ENCODE measurements at places on chromosomes 1 and 21.
A peak's percentile ranks its signal among the peaks of the same experiment; 100 is the strongest.

GRCh38 chr1:228860911-228861831 is 125.9 kb downstream of the RHOU start:
- DNase-seq: peak; percentile 67

GRCh38 chr1:29202584-29203340 is 21.1 kb upstream of the SRSF4 start:
- peak; percentile 91 for DNase-seq

DNA sequence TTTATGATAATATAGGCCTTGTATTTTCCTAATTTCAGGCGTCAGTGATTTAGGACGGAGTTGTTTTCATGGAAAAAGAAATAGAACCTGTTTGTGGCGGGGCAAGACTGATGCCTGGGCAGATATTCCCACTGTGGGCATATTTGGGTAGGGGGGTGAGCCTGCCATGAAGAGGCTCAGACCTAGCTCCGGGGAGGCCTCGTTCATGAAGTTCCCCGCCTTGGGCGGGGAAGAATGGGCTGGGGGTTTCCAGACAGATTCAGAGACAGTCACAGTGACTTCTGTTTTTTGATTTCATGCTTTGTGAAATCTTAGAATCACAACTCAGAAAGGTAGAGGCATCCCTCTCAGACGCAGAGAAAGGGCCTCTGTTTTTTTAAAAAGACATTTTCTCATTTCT is 36.1 kb downstream of the RUNX3 start:
- DNase-seq: no peak

- no peak for DNase-seq
Measured at GRCh38 chr1:53573522-53573921, 114.3 kb downstream of the DMRTB1 start.

DNA sequence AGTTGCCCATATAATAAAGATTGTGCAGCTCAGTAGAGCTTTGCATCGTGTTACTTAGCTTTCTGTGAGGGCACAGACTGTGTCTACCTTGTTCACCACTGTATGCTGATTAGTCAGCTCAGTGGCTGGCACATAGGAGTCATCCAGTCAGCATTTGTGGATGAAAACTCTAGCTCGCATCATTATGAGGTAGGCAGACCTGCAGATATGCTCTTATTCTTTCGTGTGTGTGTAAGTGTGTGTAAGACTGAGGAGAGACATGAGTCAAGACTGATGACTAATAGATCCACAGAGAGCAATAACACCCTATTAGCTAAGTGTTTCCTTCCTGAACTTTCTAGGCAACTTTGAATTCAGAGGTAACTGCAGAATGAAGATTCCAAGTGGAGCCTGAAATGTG is 17.1 kb downstream of the TTF2 start:
- peak; percentile 82 for DNase-seq

GRCh38 chr1:176745945-176746344 is 283.0 kb downstream of the PAPPA2 start:
- DNase-seq: no peak

DNA sequence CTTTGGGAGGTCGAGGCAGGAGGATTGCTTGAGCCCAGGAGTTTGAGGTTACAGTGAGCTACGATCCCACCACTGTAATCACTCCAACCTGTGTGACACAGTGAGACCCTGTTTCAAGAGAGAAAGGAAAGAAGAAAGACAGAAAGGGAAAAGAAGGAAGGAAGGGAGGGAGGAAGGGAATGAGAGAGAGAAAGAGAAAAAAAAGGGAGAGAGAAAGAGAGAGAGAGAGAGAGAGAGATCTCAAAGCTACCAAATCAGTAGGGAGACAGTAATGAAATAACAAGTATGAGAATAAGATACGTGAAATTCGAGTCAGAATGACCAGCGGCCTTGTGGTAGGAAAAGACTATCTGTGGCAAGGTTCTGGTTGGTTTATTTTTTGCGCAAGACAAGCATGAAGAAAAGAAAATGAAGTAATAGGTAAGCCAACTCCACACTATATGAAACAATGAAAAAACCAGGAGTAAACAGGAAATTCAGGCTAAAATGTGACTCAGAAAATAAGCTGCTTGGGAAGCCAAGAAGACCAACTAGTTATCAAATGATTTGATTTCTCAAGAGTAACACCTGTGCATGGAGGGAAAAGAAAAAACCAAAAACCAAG is 8.9 kb downstream of the MTF1 start:
- DNase-seq: no peak

DNA sequence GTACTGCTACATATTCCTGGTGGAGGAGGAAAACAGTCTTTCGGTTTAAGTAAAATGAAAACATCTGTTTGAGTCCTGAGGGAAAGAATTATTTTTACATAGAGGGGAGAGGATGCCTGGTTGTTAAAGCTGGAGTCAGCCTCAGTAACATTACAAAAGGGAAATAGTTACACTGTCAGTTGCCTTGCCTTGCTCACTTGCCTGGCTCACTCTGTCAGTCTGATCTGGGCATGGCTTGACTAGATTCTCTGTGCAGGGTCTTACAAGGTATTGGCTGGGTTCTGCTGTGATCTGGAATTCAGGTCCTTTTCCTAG is 8.4 kb upstream of the UBE2U start:
- no peak for DNase-seq

DNA sequence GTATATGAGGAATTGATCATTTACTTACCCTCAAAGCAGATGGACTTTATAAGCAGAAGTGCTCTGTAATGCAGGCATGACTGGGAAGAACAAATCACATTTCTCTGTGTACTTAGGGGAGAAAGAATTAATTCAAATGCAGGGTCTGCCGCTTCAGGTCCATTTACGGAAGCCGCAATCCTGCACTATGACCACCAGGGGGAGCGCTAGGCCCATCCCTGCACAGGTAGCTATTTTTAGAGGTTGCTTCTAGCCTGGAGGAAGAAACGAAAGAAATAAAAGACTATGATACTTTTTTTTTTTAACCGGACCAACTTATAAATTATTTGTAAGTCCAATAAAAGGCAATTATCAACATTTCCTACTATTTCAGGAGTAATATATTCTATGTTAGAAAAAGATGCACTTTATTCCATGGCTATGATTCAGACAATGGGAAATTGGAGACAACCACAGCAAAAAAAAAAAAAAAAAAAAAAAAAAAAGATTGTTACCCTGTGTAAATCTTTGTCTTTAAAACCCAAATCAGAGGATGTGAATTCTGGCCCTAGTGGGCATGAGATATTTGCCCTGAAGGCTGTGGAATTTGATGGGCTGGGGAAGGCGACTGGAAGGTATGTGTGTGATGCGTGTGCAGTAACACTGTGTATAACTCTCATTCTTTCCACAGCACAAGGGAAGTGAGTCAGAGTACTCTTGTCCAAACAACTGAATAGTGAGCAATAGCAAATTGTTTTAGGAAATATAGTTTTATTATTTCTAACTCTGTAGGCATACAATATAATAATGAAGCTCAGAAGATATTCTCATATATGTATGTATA is 12.9 kb upstream of the FYB2 start:
- peak; percentile 91 for DNase-seq

DNA sequence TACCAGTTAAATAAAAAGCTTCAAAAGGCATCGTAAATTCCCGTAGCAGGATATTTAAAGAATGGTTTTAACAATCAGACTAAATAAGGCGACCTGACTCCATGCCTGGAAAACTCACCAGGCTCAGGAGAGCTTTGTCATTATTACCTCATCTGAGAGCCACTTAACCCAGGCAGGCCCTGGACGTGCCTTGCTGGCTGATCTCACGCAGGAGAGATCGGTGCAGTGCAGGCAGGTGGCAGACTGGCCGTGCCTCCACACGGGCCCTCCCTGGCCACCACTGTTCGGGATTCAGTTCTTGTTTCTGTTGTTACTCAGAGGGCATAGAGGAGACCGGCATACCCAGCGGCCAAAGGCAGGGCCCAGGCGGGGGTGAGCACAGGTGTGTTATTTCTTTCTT is 6.4 kb downstream of the MT1HL1 start:
- DNase-seq: no peak

GRCh38 chr21:29298348-29299045 is at the start of gene BACH1:
Gene BACH1 (plus strand): TSS chr21:29298922. CDS start chr21:29321281, 22,359 bp downstream.
- peak; percentile 52 for DNase-seq

GRCh38 chr1:38341694-38342093 is 295.1 kb upstream of the POU3F1 start:
- DNase-seq: no peak

GRCh38 chr1:84538599-84538998 is 32.2 kb upstream of the GNG5 start:
- DNase-seq: no peak

DNA sequence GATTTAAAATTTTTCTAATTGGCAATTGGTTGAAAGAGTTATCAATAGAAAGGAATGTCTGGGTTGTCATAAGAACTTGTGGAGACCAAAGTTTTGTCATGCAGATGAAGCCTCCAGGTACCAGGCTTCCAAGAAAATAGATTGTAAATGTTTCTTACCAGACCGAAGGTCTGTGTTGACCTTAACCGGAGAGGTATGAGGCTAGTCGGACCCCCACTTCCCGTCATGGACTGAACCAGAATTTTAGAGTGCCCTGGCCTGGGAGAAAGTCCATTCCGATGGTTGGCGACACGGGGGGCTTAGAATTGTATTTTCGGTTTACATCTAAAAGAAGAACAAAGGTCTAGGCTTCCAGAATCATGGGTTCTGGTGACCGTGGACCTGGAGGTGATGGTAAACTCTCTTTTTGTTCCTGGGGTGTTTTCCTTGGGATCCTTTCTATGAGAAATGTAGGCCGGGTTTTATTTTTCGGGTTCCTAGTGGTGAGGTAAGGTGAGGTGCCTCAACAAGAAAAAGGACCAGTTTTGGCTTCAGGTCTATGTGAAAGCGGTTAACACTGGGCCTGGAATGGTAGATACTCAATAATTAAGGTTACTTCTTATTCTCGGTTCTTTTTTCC is 405 bp upstream of the UHMK1 start:
- DNase-seq: no peak

DNA sequence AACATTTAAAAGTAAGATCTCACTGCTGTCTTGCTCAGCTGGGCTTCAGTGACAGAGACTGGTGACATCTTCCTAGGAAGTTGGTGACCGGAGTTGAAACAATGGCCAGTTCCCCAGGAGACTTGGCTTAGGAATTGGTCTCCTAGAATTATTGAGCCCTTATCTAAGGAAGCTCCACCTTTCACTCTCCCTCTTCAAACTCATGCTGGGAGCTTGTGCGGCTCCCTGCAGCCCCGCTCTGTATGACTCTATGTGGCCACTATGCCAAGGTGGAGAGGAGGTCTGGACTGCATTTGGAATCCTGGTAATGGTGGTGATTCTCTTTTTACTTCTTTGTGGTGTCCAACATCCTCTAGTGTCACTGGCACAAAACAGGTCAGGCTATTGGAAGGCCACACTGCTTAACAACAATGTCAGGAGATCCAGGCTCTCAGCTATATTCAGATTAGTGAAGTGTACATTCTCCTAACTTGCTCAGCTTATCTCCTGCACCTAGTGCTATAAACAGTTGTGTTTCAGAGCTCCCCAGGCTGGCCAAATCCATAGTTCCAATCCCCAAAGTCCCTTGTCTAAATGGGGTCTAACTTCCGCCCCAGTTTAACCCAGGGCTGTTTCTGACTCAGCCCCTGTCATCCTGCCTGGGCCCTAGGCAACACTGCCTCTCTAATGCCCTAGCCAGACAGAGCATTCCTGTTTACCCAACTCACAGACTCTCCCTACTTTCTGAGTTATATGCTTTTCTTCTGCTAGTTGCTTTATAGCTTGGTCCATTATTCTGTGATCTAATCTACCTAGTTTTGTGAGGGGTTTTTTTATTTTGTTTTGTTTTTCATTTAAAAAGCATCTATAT is 18.3 kb downstream of the ATP2B4 start:
- no peak for DNase-seq

DNA sequence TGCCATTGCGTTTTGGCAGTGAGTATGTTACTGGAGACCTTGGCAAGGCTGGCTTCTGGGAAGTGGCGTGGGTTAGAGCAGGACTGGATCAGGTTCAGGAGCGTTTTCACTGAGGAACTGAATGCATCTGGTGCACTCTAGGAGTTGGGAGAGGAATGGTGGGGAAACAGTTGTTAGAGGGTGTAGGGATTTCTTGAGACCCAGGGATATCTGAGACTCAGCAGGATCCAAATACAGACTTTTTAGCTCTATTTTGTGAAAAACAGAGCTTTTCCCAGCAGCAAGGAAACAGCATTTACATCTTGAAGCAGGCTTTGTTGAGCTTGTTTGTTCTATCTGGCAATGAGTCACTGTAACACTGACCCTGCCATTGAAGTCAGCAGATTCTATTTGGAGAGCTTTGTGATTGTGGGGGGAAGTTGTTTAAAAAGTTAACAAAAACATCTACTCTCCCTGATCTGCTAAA is 56.9 kb upstream of the NRIP1 start:
- DNase-seq: no peak

- DNase-seq: no peak
Measured at GRCh38 chr21:38957575-38958322, 152.0 kb downstream of the ETS2 start.

- DNase-seq: no peak
Measured at GRCh38 chr1:172809750-172810149, 150.8 kb downstream of the FASLG start.

- no peak for DNase-seq
Measured at GRCh38 chr1:81414488-81415015, 386.2 kb upstream of the ADGRL2 start.

DNA sequence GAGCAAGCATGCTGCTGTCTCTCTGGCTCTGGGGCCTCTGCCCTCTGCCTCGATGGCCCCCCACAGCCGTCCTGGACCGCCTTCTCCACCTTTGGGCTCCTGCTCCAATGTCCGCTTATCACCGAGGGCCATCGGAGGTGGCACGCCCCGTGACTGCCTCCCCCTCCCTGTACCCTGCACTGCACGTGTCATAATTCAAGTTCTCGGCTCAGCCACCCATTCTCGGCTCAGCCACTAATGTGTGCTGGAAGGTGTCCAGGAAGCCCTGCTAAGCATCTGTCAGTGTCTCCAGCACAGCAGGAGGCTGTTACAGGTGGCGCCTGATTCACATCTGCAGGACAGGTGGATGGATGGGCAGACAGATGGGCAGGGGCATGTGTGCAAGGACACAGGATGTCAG is 45.5 kb downstream of the TP73 start:
- no peak for DNase-seq

GRCh38 chr1:224375059-224375458 is 18.4 kb downstream of the CNIH4 start:
- DNase-seq: no peak

GRCh38 chr1:88684482-88685258 is 597 bp downstream of the PKN2 start:
- no peak for DNase-seq

DNA sequence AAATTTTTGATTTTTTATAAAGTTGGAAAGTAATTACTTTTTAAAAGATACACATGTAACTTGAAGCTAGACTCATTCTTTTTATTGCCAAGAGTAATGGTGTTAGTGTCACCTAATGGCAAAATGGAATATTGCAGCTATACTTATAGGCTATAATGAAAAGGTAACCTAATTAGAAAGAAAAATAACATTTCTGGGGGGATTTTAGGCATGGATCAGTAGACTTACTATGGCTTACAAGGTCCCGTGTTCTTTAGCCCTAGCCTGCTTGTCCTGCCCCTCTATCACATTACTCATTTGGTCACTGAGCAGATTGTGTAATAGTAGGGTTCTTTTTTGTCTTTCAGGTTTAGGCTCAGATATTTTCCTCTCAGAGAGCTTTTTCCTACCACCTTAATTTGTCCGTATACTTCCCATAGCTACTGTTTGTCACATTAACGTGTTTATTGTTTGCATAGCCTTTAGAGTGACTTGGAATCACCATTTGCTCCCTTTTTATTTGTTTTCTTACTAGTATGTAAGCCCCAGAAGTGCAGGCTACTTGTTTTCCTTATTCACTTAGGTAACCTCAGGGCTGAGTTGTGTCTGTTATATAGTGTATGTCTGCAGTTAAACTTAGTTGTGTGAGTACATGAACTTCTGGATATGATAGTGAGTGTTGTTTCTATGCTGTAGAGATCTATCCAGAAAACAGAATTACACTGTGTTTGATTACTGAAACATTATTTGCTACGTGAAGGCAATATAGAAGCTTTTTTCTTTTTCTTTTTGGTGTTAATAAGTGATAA is 58.7 kb downstream of the RABGAP1L start:
- DNase-seq: no peak

All from AG04449 (cell line).